Pancreas (tissue), 10 donors: ENCODE measurements at places on chromosomes 4 and X. TPM values are rescaled to one million over a fixed set of nuclear protein-coding genes. Genes with fewer than 3 reads are reported as not detected.

The CSN1S1 gene
- total RNA-seq: not detected

The SPANXC gene
- not detected for total RNA-seq

The TCEAL6 gene
- total RNA-seq: not detected

DNA sequence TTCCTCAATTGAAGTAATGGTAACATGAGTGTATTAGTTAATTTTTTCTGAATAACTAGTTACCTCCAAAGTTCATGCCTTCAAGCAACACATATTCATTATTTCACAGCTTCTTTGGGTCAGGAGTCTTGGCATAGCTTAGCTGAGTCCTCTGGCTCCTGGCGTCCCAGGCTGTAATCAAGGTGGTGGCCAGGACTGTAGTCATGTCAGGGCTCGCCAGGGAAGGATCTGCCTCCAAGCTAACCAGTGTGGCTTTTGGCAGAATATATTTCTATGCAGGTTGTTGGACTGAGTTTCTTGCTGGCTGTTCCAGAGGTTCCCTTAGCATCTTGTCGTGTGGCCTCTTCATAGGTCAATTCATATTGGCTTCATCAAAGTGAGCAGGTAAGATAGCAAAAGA, 10.0 kb upstream of the HS3ST1 start:
- DNase-seq: no peak

DNA sequence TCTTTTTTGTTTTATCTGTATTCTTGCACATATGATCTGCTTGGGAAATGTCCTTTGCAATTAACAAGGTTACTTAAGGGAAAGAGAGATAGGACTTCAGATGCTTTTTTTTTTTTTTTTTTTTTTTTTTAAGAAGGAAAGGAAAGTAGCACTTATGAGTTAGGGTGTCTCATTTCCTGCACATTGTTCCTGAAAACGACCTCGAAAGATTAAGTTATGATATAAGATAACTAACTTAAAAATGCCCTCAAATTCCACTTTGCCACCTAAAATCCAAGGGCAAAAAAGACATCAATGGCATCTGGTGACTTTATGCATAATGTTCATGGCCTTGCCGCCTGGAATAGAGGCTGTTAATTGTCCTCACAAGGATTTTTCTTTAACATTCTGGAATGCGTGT, 44.9 kb downstream of the PCDH7 start:
- no peak for DNase-seq

GRCh38 chr4:54390670-54391069, 161.6 kb downstream of the PDGFRA start:
- DNase-seq: no peak

DNA sequence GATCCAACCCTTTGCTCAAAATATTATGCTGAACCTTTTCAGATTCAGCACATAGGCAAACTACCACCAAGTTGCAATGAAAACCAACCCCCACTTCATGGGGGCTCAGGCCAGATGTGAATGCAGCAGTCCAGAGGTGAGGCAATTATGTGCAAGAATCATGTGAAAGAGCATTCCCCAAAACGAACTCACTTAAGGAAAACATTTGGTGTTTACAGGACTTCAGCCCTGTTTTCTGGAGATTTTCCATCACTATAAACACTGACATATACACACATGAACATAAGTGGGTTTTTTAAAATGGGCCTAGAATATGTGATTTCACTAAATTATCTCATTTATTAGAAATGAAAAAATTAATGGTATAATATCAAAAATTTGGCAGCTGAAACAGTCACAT, 31.5 kb downstream of the BMP3 start:
- no peak for DNase-seq
